Stimulated activated CD8-positive, alpha-beta memory T cell treated with anti-CD3 and anti-CD28 coated beads, Interleukin-15, amount 100 ng/mL, for 1 hour (primary cell): ENCODE measurements at places on chromosomes 6 and 20.

DNA sequence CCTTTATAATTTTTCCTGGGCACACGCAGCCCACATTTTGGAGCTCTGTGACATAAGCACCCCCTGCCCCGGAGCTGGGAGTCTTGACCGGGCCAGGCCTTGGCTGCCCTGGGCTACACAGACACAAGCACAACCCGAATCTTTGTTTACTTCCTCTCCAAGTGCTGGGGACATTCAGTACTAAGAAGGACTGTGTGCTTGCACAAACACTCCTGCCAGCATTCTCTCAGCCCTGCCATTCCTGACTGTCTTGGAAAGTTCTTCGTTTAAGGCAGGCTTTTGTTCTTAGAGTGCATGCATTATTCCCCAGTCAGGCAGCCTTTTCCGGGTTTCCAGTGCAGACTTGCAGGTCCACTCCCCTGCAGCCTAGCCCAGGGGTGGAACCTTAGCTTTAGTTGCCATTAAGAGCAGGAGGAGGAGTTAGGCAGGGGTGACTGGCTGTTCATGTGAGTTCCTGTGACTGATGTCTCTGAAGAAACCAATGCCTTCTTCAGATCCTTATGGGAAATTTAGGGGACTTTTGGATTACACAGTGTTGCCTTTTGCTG, 28.6 kb downstream of the FOXO3 start:
- no peak for DNase-seq

GRCh38 chr6:17429383-17430061, 36.1 kb downstream of the CAP2 start:
- DNase-seq = no peak

DNA sequence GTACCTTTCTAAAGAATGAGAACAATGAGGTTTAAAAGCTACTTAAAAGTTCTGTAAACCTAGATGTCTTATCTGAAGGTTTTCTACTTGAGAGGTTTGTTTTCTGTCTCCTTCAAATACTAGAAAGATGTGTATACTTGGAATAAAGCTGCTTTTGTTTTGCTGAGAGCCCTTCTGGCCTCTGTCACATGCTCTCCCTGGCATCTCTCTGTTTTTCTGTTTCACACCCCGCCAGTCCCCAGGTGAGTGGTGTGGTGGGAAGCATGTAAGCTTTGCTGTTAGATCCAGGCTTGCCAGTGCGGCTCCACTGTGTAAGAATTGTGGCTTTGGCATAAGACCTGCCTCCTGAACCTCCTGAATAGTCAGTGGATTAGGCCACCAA, 56.8 kb downstream of the SNX9 start:
- DNase-seq = no peak

- no peak for DNase-seq
Observed at GRCh38 chr6:77463308-77463860, at the start of gene HTR1B. HTR1B (minus strand) TSS chr6:77463491; CDS start chr6:77463403, 88 bp downstream.

GRCh38 chr20:63333241-63333836, 27.8 kb downstream of the CHRNA4 start:
- DNase-seq = no peak

- no peak for DNase-seq
Observed at GRCh38 chr6:74588094-74588832, 617.6 kb downstream of the COL12A1 start.

GRCh38 chr6:19834858-19835257, 2.3 kb upstream of the ID4 start:
- no peak for DNase-seq

DNA sequence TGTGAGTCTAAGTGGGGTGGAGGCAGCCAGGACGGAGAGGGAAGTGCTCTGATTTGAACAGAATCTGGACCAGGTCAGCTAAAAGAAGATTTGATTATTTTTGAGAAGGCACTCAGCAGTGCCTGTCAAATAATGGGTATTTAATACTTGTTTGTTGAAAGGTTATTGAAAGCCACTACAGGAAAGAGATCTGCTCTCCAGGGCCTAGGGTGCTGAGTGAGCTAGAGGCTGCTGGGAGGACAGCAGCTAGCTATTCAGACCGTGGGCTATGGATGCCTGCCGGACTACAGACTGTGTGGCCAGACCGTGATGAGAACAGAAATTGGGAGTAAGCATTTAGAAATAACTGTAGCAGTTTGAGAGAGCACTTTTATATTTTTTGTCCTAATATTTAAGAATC, 8.8 kb downstream of the SLC35F1 start:
- no peak for DNase-seq

DNA sequence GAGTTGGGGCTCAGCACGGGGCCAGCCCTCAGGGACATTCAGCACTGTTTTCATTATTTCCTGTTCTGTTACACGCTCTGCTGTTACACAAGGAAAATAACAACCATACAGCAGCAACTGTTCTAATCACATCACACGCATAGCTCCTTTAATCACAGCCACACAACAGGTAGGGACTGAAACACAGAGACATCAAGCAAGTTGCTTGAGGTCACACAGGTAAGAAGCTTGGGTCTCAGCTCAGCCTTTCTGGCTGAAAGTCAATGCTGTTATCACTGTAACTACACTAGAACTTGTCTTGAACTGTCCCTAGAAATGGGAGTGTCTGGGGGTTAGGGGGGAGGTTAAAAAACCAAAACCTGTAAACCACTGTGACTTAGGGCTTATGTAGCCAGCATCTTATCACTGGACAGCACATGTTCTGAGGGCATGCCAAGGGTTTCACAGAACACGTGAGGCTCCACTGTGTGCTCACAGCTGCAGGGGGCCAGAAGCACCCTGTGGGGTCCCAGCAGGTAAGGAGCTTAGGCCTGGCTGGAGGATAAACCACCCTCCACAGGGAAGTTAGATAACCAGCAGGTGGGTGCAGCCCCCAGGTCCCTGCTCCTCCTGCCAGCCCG, 146.0 kb downstream of the EYA2 start:
- DNase-seq = no peak

- no peak for DNase-seq
Observed at GRCh38 chr6:14499841-14500240, 382.3 kb downstream of the CD83 start.

- no peak for DNase-seq
Observed at GRCh38 chr20:23050076-23050838, 785 bp upstream of the THBD start.

DNA sequence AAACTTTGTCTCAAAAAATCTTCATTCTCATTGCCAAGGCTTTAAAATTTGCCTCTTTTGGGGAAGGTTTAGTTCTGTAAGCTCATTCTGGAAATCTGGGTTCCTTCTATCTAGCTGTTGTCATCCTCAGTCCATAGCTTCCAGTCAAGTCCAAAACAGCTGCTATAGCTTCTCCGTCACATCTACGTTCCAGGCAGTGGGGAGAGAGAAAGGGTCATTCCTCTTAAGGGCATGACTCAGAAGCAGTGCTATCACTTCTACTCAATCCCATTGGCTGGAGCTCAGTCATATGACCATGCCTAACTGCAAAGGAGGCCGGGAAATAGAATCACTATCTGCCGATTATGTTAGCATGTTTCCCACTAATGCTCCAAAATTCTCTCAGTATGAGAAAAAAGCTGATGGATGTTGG, 141.4 kb upstream of the PTPN1 start:
- no peak for DNase-seq

GRCh38 chr20:6041808-6042265, 12.0 kb downstream of the LRRN4 start:
- no peak for DNase-seq

DNA sequence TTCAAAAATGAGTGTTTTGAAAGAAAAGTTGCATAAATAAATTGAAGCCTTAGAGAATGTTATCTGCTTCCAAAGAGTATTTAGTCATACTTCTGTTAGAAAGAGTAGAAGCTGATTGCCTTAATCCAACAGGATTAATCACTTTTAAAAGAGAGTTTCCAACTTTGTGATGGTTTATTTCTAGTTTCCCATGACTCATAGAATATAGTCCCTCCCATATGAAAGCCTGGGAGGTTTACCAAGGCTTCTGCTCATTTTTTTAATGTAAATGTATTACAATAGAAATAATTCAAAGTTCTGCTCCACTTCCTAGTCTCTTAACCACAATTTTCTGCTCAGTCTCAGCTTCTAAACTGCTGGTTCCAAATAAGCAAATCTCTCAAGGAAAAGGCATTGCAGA, 118.0 kb upstream of the IRAK1BP1 start:
- no peak for DNase-seq

GRCh38 chr6:42315991-42316970, 98.6 kb upstream of the MRPS10 start:
- no peak for DNase-seq

DNA sequence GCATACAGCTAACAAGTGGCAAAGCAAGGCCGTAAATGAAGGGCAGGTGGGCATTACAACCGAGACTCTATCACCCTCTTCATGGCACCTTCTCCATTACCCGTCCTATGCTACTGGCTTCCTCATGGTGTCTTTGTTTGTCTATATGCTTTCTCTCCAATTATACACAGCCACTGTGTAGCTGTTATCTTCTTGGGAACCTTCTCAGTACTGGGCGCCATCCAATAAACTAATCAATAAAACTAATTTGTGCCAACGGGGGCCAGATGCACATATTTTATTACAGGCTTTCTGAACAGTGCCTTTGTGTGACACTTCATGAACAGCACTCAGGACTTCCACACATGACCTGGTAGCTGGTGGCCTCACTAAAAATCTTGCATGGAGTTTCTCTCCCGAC, 149.8 kb upstream of the PCSK2 start:
- DNase-seq = no peak

DNA sequence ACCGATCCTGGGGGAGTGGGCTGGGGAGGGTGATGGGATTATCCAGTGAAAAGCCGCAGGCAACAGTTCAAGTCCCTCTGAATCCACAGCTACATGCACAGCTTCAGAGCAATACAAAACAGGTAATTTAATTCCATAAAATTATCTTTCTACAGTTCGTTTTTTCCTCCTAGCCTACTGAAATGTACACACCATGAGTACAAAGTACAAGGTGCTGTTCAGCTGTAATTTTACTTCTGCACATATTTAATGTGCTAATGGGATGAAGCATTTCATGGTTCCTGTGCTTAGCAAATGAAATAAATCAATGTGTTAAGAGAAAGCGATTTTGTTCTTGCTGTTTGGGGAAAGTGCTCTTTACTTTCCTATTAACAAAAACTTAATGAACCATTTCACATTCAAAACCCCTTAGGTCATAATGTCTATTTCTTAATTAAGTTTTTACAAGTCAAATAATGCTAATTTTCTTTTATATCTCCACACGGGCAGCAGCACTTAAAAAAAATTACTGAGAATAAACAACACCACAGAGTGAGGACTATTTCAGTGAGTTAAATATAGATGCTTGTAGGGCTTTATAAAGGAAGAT, 71.8 kb downstream of the INSM1 start:
- no peak for DNase-seq

DNA sequence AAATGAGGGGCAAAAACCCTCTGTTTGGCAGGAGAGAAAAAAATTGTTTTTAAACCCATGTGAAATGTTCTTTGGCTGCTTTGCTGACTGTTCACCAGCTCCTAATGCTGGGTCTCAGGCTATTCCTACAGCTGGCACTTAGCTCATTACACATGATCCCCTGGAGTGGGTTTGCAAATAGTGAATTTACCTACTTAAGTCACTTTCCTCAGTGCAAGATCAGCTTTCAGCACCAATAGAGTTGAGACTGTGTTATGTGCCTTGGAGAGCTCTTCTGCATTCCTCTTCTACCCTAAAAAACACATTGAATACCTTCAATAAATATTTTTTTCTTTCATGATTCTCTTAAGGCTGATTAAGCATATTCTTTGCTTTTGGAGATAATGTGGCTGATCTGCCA, 58.4 kb upstream of the PRDM1 start:
- DNase-seq = no peak

DNA sequence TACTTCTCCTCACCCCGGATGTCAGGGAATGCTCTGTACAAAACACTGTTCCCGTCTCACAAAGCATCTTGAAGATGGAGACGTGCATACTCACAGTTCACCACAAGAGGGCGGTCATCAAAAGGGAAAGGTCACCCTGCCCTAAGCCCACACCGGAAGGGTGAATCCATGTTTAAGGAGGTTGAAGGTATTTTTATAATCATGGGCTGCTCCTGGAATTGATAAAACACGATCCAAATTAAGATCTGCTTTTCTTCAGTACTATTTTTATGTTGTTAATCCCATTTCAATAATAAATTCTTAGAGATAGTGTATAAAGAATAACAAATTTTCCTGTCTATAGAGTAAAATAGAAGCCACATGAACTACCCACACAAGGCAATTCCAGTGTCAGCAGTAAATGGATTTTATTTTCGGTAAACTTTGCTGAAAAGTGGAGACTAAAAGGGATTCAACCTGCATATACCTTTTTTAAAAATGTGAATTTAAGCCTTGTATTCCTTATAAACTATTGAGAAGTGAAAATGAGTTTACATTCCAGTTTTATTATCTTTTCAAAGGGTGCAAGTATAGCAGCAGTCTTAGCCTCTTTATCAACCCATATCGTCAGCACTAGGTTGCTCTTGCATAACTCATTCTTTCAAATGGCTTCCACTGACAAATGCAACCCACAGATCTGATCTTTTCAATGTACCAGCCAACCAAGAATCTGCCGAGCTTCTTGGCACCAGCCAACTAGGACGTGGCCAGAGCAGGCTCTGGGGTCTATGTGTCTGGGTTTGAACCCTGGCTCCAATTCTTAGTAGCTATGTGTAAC, 79.7 kb upstream of the MBOAT1 start:
- peak; percentile 59 for DNase-seq

DNA sequence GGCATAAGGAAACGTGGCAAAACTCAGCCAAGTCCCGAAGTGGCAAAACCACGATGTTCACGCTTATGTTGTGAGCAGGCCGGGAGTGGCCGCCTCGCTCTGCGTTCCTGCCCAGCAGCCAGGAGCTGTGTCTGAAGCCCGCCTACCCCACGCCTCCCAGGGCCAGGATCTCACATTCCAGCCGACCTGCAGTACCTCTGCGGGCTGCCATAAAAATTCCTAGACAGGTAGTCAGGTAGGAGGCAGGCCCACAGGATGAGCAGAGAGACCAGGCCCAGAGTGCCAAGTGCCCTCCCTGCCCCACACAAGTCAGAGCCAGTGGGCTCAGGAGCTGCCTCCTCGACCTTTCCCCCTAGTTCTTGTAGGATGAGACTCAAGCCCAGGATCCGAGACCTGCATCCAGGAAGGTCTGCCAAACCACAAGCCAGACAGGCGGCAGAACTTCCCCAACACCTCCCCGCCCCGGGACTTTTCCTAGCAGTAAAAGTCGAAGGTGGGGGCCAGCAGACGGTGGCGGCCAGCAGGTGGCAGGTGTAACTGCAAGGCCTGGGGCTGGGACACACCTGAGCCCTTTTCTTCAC, 16.7 kb downstream of the PMEPA1 start:
- no peak for DNase-seq

DNA sequence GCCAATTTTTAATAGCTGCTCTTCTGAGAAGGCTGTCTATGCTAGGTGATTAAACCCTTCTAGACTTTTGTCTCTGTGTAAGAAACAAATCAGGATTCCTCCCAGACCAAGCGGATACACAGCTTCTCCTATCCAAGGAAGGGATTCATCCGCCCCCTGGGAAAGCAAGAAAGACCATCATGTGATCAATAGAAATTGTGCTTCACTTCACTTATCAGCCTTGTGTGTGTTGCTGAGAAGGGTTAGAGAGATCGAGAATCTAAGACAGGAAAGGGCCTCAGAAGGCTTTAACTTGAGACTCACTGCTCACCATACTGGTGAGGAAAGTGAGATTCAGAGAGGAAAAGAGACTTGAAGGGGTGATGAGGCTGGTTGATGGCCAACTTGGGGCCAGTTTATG, 1.5 kb downstream of the ABCC10 start:
- DNase-seq = no peak
